ENCODE measurements at places on chromosomes 4 and X.

DNA sequence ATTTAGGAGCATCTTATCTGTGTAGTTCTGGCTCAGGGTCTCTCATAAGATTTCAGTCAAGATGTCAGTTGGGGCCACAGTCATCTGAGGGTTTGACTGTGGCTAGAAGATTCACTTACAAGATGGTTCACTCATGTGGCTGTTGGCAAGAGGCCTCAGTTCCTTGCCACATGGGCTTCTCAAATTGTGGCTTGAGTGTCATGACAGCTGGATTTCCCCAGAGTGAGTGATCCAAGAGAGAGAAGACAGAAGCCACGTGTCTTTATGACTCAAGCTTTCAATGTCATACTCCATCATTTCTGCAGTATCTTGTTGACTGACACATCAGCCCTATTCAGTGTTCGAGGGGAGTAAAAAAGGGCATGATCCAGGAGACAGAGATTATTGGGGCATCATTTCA lies 131.3 kb upstream of the AP1S2 start:
- DNase-seq: no peak

GRCh38 chr4:4727536-4727935 lies 131.9 kb upstream of the MSX1 start:
- DNase-seq: no peak

GRCh38 chr4:2362266-2363055 lies 56.0 kb downstream of the ZFYVE28 start:
- no peak for DNase-seq

DNA sequence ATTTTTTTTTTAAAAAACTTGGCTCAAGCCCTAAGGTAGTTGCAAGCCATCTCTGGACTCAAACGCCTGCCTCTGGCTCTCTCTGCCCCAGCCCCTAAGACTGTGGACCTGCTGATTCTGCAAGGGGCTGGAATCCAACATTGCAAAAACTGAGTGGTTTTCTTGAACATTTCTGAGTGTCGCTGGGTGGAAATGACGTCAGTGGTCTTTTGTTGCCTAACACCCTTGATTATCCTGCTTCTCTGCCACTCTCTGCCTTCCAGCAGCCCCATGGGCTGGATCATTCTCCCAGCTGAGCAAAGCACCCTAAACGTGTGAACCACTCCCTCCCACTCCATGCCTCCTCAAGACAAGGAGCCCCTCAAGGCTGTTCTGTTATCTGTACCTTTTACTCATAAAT lies 16.6 kb downstream of the BST1 start:
- DNase-seq: no peak

DNA sequence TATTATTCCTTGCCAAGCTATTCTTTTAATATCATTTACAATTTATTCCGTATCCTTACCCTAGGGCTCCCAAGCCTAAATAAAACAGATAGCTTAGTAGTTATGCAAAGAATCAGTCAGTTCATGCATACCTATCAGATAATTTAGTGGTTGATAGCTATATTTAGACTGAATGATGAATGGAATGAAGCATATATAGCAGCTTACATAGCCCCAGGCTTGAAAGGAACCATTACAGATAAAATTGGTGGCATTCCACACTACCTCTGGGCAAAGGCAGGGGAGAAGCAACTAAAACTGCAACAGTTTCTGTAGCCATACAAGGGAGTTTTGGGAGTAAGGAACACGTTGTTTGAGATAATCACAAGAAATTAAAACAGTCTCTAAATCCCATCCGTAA lies 2.7 kb downstream of the ACE2 start:
- DNase-seq: no peak

- DNase-seq: no peak
These were observed 7.8 kb downstream of the CASP3 start for GRCh38 chr4:184641451-184641850.

DNA sequence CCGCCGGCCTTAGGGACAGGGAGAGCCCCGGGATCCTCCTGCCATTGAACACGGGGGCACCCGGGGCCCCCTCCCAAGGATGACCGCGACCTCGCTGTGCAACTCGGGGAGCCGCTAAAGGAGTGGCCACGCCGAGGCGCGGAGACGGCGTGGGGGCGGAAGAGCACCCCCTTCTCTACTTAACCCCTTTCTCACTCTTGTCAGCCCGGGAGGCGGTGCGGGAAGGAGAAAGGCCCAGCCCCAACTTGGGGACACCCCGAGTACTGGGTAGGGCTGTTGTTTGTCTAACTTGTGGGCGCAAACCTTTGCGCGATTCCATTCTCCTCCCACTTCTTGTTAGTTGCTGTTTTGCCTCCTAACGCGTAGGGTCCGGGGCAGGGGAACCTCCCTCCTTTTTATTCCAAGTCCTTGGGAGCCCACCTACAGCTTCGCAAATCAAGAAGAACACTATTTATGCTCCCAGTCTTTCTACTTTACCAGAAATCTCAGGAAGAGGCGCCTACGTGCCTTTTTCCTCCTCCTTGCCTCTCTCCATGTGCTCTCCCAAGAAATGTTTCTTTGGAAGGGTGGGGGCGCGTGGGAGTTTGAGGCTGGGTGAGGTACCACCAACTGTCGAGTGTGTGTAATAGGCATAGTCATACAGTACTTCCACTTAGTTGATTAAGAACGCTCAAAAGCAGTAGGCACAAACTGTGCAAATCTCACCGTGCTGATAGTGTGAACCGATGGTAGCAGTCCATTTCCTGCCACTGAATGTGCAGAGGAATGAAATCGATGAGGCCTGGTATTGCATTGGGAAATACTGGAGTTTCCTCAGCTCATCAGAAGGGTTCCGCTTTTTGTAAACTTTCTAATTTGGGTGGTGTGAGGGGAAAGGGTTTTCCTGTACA lies 813 bp downstream of the DIAPH2 start:
- DNase-seq: peak; percentile 43

- DNase-seq: no peak
These were observed 520.4 kb downstream of the BCOR start for GRCh38 chrX:39577206-39577984.

DNA sequence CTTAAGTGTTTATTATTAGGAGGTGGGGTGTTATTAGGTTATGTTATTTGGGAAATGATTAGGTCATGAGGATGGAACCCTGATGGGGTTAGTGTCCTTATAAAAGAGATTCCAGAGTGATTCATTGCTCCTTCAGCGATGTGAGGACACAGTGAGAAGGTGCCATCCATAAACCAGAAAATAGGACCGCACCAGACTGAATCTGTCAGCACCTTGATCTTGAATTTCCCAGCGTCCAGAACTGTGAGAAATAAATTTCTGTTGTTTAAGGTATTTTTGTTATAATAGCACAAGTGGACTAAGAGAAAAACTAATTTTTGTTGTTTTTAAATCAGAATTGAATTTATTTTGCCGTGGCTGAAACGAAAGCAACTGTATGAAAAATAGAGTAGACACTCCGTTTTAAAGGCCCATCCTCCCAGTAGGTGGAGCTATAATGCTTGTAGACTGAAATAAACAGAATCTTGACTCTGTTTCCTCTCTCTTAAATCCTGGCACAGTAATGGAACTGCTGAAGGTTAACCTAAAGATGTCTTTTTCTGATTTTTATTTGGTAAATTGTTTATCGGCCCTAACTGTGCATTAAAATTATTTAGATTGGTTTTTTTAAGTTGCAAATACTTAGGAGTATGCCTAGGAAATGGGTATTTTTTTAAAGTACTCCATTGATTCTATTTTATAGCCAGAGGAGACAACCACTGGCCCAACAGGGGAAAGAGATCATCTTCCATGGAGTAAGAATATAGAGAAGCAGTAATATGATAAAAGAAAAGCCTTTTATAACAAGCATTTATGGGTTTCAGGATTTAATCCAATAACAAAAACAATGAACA lies 133.2 kb upstream of the ADAMTS3 start:
- DNase-seq: no peak

- no peak for DNase-seq
These were observed 83.5 kb upstream of the PLAC1 start for GRCh38 chrX:134741746-134742145.

DNA sequence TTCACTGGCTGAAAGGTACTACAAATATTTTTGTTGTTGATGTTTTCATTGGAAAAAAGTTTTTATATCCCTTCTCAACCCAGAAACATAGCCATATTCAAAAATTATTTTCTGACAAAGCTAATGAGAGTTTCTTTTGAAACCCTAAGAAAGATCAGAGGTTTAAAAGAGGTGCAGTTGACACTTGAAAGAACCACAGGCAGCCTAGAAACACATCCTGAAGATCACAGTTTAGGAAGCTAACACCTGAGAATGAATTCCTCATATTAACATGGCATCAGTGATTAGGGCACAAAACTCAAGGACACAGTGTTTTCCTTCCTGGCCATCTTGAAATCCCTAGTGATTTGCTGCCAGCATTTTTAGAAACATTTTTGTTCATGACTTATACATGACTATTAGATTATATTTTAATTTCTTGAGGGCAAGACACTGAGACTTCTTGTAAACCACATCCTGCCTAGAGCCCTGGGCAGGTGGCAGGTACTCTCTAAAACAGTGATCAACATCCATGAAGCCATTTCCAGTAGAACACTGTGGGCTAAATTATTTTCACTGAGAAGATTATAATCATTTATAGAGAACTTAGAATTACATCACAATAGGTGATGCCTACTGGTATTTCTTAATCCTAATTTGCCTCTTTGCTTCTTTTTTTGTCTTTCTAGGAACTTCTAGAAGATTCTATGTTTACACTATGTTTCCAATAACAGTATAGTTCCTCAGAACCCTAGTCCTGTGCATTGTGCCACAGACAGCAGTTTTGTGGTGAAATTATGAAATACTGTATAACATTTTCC lies 80.0 kb downstream of the ARSJ start:
- peak; percentile 1 for DNase-seq

DNA sequence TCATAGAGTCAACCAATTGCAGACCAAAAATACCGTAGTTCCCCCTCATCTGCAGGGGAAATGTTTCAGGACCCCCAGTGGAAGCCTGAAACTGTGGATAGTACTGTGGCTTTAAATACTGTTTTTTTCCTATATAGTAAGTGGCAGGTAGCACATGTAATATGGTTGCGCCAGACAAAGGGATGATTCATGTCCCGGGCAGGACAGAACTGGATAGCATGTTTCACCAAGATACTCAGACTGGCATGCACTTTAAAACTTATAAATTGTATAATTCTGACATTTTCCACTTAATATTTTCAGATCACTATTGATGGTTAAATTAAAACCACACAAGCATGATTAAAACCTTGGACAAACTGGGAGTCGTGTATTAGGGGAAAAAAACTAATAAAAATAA lies 276.3 kb upstream of the AGA start:
- DNase-seq: no peak

DNA sequence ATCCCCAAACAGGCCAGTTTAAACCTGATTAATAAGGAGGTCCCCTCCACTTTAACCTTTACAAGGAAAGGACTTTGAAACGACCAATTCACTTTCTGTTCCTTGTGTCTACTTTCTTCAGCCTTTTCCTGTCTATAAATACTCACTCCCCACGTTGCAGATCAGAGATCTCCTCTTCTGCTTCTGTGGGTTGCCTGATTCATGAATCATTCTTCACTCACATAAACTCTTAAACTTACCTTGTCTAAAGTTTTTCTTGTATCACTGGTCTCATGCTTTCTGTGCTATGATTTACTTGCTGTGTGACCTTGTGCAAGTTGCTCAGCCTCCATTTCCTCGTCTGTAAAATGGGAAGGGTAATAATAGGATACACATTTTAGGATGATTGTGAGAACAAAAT lies 236.1 kb downstream of the QDPR start:
- DNase-seq: no peak

GRCh38 chr4:80732010-80732409 lies 298.5 kb upstream of the BMP3 start:
- no peak for DNase-seq

- no peak for DNase-seq
These were observed 11.4 kb downstream of the ADGRA3 start for GRCh38 chr4:22504447-22504846.

GRCh38 chr4:143215873-143216272 lies 31.2 kb downstream of the USP38 start:
- no peak for DNase-seq

DNA sequence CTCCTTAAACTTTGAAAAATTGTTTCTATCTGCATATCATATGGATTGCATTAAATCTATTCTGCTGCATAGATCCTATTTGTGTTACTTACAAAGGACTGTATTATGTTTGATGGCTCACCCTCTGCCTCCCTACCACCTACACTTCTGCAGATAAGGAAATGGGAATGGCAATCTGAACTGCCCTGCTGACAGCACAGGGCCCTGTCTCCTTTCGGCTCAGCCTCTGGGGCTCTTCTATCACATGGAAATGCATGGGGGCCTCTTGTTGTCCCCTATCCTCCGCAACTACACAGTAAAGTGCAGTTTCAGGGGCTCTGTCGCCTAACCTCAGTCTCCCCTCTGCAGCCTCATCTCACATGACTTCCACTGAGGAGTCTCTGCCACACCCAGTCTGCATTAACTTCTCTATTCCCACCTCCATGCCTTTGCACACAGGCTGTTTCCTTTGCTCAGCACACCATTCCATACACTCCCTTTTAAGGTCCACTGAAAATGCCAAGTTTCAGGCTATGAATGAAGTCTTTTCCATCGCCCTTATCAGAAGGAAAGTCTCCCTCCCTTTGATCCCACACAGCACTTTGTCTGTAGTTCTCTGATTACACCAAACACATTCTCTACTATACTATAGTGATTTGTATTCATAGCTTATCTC lies 12.5 kb downstream of the RELL1 start:
- no peak for DNase-seq

- no peak for DNase-seq
These were observed 6.4 kb downstream of the MTM1 start for GRCh38 chrX:150574559-150575418.

DNA sequence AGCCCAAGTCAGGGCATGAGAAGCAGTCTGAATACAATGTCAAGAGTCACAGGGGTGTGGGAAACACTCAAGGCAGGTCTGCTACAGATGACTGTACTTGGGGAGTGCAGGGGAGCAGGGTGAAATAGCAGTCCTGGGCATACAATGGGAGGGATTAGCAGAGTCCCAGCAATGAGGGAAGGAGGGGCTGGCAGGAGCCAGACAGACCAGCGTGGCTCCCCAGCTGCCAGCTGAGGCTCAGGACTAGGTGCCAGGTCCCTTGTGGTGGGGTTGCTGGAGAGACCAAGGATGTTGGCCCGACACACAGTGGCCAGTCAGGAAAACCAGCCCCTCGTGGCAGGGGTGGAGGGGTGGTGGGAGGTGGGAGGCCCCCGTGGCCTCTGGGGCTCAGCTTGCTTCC lies 86.6 kb downstream of the RTL5 start:
- no peak for DNase-seq

GRCh38 chr4:41665636-41666207 lies 82.8 kb downstream of the PHOX2B start:
- DNase-seq: no peak

DNA sequence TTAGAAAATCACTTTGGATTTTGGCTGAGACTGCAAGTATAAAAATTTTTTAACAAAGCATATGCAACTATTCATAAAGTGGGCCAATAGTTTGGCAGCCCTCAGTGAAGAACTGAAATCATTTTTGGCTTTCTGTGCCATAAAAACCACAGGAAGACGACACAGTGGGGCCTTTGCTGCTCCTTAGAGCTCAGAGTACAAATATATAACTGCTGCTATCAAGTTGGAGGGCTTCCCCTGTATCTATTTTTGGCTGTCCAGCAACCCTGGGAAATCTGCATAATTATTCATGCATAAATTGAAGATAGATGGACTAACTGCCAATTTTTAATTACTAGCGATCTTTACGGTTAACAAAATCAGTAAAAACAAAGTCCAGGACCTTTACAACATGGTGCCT lies 51.5 kb upstream of the FTHL17 start:
- no peak for DNase-seq
